GM04503 (cell line): ENCODE measurements at places on chromosomes 12 and 14.

GRCh38 chr12:7661741-7662140 is 4.0 kb downstream of the APOBEC1 start:
- DNase-seq = no peak

DNA sequence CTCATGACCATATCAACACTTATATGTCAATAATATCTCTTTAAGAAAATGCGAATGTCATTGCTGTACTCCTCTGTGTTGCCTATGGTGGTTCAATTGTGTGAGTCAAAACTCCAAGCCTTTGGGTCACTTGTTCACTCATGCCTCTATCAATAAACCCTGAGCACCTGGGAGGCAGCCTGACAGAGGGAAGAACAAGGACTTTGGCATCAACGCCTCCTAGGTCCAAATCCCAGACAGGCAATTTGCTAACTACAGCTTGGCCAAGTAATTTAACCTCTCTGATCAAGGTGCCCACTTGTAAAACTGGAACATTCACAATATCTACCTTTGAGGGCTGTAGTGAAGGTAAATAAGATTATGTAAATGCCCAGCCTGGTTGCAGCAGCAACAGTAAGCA is 137.8 kb downstream of the SAMD4A start:
- DNase-seq = no peak

DNA sequence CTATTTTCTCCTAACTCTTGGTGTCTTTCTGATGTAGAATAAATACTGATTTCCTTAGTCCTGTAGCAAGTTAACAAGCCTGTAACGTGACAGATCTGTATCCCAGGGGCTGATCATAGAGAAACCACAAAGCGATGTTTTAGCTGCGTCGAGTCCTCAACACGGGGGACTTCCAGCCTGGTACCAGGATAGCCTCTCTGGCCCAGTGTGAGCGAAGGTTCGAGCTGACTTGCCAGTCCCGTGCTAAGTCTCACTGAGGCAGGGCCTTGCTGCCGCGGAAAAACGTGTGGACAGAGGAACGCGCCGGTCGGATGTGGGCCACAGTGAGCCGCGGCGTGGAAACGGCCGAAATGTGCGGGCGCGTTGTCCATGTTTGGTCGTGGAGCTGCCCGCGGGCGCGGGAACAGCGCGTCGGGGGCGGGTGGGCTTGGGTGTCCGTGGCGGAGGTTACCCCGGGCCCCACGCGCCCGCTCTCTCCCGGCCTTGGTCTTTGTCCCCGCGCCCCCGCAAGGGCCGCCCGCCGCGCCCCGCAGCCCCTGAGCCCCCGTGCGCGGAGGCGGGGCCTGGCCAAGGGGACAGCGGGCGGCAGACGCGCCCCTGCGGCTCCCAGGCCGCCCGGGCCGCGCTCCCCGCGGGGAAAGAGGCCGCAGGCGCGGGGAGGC is 531 bp upstream of the EML1 start:
- no peak for DNase-seq

DNA sequence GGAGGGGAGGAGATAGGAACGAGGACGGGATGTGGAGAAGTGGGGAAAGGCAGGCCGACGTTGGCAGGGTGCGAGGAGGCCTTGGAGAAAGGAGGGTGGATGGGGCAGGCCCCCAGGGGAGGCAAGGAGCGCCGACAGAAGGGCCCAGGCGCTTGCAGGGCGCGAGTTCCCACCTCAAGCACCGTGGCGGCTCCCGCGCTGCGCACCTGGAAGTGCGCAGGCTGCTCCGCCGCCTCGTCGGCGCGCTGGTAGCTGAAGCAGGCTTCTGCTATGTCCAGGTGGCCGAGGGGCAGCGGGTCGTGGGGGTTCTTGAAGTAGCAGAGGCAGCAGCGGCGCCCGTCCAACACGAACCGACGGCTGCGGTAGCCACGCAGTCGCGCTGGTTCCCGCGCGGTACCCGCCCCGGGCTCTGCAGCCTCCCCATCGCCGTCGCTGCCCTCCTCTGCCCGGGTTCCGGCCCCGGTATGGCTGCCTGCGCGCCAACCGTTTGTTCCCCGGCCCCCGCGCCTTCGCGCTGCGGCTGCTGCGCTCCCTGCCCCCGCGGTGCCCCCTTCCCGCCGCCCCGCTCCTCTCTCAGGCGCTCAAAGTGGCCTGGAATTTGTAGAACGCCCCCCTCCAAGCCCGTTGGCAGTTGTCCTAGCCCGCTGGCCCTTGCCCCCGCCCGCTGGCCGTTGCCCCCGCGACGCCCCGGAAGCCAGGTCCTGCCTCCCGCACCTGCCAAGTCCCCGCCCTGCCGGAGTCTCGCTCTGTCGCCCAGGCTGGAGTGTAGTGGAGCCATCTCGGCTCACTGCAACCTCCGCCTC is 1.1 kb upstream of the ACTR6 start:
- DNase-seq = no peak

- no peak for DNase-seq
Measured at GRCh38 chr14:74568380-74568649, 43.7 kb downstream of the LTBP2 start.

DNA sequence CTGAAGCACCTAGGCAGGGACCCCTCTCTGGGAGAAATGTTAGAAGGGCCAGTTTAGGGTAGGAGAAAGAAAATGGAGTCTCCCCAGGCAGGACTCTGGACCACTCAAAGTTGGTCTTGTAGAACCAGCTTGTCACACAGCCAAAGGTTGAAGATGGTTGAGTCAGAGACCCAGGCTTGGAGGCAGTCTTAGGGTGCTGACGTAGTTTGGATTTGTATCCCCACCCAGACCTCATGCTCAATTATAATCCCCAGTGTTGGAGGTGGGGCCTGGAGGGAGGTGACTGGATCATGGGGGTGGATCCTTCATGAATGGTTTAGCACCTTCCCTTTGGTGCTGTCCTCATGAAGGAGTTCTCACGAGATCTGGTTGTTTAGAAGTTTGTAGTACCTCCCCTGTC is 121.2 kb downstream of the CRACR2A start:
- DNase-seq = no peak

- no peak for DNase-seq
Measured at GRCh38 chr12:42812871-42813270, 223.3 kb upstream of the PRICKLE1 start.

DNA sequence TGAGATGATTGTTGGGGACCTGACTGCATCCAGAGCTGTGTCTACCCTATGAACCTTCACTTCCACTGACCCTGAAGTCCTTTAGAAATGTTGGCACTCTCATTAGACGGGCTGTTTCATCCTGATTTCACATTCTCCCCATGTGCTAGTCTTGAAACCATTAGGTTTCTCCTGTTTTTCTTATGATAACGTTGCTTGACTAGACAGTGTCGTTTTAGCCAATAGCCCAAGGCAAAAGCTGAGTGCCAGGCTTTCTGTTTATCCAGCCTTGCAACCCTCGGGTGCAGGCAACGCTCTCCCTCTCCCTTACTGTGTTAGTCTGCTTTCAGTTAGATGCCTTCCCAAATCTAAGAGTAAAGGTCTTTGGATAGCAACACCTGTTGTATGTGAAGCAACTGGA is 30.1 kb downstream of the DACT1 start:
- no peak for DNase-seq

GRCh38 chr12:19539836-19540235 is 100.5 kb downstream of the AEBP2 start:
- no peak for DNase-seq

GRCh38 chr12:16789204-16789790 is 183.3 kb upstream of the LMO3 start:
- no peak for DNase-seq

DNA sequence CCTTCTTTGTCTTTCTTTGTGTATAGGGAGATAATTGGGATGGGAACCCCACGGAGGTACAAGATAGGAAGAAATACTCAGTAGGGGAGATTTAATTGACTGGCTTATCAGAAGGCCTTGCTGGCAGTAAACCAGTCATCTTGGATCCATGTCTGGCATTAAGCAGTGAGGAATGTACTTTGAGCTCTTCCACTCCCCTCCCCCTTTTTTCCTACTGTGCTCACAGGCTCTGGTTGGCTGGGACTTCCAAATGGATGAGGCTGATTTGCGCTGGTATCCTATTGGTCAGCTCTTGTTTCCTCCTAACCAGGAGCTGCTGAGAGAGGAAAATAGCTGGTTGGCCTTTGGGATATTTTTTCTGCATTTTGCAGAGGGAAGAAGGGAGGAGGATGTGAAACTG is 24.7 kb downstream of the NGDN start:
- DNase-seq = no peak

DNA sequence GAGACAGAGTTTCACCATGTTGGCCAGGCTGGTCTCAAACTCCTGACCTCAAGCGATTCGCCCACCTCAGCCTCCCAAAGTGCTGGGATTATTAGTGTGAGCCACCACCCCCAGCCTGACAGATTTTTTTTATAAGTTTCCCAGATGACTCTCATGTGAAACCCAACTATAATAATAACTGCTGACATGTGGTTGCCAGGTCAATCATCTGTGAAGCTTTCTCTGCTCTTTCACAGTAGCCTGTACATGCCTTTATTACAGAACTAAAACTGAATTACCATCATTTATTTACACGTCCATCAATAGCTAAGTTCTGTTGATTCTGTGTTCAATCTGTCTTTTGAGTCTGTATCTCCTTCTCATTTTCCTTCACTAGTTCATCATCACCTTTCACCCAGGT is 218.5 kb downstream of the RPS29 start:
- no peak for DNase-seq

- DNase-seq = peak; percentile 10
Measured at GRCh38 chr12:84542289-84542688, 370.3 kb downstream of the SLC6A15 start.

GRCh38 chr12:19848421-19848820 is 409.1 kb downstream of the AEBP2 start:
- no peak for DNase-seq
